ENCODE measurements at places on chromosomes 11 and 22.

DNA sequence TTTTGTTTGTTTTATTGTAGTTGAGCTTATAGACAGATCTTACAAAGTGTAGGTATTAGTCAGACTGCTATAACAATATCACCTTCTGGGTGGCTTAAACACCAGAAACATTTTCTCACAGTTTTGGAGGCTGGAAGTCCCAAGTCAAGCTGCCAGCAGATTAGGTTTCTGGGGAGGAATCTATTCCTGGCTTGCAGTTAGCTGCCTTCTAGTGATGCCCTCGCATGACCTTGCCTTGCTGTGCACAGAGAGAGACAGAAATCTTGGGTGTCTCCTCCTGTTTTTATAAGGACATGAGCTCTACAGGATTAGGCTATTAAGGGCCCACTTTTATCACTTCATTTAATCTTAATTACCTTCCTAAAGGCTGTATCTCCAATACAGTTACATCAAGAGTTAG lies 1635.2 kb downstream of the FAM181B start:
- no peak for DNase-seq

DNA sequence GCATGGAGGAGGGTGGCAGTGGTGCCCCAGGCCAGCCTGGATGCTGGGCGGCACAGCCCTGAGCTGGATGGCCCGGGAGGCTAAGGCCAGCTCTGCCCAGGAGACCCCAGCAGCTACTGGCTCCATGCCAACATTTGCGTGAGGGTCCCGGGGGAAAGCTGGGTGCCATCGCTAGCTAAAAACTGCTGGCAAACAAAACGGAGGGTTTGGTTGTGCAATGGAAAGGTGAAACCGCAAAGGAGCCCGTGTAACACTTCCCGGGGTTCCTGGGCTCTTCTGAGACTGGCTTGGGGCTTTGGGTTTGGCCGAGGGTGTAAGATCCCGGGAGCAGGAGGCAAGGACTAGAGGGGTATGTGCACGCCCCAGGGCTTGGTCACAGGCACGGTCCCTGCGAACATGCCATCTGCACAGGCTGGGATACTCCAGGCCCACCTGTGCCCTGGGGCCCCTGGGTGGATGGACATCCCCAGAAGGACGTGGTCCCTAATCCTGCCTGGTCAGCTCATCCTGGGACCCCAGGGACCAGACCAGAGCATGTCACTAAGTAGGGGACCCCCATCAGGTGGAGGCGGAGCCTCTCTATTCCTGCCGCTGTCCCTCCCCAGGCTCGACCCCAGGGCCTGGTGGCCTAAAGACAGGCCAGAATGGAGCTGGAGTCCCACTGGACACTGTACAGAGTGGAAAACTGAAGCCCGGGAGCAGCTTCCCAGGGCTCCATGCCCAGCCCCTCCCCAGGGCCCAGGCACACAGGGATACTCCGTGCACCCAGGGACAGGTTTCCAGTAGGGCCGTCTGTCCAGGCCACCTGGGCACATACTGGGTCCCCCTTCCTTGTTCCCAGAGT lies 44.6 kb downstream of the IGF2 start:
- no peak for DNase-seq

DNA sequence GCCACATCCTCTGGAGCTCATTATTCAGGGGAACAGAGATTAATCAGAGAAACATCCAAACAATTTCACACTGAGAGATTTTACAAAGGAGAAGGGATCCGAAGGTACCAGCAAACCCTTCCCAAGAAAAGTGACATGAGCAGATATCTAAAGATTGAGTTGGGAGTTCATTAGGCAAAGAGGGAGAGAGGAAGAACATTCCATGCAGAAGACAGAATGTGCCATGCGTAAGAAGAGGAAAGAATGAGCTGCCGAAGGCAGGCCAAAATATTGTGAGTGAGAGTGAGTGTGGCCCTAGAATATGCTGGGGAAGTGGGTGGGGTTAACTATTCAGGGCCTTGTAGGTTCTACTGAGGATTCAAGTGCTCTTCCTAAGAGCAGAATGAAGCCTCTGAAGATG lies 50.0 kb upstream of the LYVE1 start:
- no peak for DNase-seq

DNA sequence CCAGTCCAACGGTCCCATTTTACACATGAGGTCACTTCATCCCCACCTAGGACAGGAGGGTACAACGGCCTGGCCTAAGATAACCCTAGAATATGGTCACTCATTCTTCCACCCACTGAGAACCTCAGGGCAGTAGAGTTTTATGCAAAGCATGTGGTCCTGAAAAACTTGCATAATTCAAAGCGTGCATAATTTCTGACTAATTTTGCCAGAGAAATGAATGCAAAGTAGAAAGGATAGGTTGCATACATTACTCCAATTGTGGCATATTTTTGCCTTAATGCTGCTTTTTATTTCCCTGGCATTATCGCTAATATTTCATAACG lies 32.5 kb upstream of the SLC35C1 start:
- DNase-seq: no peak

GRCh38 chr11:111733016-111733415 lies 33.2 kb downstream of the PPP2R1B start:
- DNase-seq: no peak

DNA sequence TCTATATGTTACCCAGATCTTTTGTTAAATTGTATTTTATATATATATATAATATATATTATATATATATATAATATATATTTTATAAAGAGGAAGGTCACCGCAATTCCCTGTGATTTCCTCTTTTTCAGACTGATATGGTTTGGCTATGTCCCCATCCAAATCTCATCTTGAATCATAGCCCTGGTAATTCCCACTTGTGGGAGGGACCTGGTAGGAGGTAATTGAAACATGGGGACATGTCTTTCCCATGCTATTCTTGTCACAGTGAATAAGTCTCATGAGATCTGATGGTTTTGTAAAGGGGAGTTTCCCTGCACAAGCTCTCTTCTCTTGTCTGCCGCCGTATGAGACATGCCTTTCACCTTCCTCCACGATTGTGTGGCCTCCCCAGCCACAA lies 157.6 kb downstream of the RAB38 start:
- DNase-seq: no peak

DNA sequence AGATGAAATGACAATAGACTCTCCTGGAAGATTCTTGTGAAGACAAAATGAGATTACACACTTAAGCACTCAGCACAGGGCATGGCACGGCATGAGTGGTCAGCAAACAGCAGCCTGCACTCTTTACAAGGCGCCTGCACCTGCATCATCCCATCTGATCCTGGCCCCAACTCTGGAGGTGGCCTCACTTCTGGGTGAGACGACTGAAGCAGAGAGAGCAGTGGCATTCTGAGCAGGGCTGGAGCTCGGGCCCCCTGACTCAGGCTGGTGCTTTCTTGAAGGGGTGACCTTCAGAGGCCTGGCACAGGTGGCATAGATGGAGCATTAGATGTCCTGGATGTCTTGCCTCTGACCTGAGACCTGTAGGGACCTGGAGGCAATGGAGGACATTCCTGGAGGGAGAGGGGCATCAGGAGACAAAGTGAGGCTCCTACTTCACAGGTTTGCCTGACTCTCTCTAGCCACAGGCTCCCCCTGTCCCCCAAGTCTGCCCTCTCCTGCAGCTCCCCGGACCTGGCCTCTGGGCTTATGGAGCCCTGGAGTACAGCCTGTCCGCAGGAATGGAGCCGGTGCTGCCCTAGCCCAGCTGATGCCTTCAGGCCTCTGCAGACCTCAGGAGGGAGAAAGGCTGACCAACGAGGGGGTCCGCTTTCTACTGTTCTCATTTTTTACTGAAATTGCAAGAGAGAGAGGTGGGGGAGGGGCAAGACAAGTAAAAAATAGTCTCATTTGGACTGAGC lies 65.5 kb upstream of the THY1 start:
- no peak for DNase-seq

DNA sequence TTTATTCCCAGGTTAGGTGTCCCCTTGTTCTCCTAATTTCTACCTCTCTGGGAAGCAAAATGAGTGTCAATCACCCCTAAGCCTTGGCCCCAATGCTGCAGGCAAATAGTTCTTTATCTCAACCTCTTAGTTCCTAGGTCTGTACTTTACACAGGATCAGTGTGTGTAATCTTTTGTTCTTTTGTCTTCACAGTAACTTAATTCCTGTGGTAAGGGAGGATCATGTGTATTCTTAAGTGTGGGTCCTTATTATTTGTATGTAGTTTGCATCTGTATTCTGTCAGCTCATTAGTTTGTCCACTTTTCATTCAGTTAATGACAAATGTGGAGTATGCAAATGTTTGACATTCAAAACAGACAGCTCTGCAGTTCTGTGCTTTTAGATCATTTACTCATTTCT lies 166.7 kb downstream of the FAT3 start:
- DNase-seq: no peak

- DNase-seq: no peak
Measured at GRCh38 chr11:70756341-70756740, 358.0 kb downstream of the CTTN start.

DNA sequence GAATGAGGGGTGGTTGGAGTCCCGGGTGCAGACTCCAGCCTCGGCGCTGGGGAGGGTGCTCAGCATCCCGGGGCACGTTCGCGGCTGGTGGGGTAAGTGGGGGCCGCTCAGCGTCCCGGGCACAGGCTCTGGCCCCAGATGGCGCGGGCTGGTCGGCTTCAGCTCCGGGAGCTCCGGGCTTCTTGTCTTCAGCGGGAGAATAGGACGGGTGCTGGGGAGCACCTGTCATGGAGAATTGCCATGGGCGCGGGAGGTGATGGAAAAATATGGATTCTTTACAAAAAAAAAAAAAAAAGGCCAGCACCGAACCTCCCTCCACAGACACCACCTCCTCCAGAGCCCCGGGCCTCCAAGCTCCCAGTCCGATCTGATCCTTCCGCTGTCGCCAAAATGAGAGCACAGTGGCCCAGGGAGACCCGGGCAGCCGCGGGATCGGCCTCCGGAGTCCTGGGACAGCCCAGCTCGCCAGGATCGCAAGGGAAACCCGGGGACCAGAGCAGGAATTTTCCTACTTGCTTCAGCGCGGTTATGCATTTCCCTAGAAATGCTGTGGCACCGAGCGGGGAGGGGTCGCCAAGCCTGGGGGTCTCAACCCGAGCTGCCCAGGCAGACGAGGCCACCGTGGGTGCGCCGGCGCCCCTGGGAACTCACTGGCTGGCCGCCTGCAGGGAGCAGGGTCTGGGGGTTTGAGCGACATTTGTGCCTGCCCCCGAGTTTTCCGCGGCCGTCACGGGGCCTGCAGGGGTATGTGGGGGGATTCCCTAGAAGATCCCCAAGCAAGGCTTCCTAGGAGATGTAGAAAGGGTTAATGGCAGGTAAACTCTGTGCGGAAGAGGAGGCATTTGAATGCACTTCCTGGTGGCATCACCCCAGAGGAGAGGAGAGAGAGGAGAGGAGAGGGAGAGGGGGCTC lies 1336.9 kb downstream of the BRD1 start:
- DNase-seq: no peak

- DNase-seq: no peak
Measured at GRCh38 chr11:73229321-73229895, 11.3 kb downstream of the P2RY2 start.

GRCh38 chr11:71252770-71253730 lies 673 bp upstream of the SHANK2 start:
- DNase-seq: no peak

DNA sequence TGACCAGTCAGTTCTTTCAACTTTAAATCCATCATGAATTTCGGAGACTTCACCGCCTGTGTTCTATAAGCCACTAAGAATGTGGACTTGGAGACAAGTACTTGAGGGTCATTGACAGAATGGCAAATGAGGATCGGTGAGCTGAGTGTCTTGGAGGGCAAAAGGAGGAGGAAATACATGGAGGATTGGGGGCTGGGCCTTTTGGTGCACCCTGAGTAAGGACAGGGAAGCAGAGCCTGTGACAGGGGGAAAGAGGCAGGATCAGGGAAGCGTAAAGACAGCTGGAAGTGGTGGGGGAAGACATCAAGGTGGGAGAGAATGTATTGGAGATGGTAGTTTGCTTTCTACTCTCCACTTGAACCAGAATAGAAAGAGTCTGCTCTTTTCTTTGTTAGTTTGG lies 70.4 kb upstream of the MTMR2 start:
- DNase-seq: no peak

- DNase-seq: no peak
Measured at GRCh38 chr11:96149743-96150555, 193.0 kb downstream of the MAML2 start.

- no peak for DNase-seq
Measured at GRCh38 chr11:14254533-14255237, 104.3 kb downstream of the RRAS2 start.

DNA sequence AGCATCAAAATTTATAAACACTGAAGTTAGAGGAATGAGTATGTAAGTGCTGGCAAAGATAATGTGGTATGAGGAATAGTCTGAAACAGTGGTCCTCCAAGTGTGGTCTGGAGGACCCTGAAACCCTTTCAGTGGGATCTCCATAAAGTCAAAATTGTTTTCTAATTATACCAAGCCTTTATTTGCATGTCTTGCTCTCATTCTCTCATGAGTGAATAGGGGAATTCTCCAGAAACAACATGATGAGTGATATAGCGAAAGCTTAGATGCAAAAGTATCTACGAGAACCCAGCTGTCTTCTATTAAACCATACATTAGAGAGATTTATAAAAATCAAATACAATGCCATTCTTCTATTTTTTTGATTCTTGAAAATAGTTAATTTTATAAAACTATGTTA lies 145.0 kb upstream of the RAG2 start:
- DNase-seq: no peak

GRCh38 chr11:105610871-105611571 lies 1.1 kb downstream of the GRIA4 start:
- no peak for DNase-seq

DNA sequence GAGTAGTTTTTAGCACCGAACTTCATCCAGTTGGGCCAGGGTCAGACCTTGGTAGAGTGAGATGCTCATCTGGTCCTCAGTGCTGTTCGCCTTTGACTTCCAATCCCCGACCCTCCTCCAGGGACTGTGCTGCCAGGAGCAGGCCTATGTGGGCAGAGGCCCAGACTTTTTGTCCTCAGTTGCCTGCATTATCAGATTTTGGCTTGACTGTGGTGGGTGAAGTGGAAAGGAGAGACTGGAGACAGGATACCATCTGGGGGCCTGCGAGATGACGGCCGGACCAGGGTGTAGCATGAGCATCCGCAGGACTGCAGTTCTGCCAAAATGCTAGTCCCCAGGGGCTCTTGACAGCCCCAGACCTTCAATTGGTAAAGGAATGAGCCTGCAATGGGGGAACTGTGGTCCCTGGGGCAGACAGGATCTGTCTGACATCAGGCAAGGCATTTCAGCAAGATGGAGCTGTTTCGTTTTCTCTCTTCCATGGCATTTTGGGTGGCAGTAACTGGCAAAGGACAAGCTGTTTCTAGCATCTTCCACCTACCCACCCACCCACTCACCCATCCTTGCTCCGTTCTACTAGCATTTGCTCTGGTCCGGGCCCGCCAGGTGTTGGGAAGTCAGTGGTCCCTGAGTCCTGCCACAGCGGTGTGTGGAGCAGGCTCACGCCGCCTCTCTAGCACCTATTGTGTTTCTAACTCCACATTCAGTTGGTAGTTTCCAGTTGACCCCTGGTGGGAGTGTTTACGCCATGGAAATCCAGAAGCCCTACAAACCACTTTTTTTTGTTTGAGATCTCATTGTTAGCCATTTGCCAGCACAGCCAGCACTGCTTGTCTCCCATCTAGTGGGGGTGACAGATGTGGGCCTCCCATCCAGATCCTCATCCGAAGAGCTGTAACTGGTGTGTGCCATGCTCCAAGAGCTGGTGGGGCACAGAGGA lies 53.5 kb downstream of the OTOG start:
- DNase-seq: no peak
